Aorta (tissue), 5 donors: ENCODE measurements at places on chromosomes 1 and 21. TPM values are rescaled to one million over a fixed set of nuclear protein-coding genes. Genes with fewer than 3 reads are reported as not detected.

DNA sequence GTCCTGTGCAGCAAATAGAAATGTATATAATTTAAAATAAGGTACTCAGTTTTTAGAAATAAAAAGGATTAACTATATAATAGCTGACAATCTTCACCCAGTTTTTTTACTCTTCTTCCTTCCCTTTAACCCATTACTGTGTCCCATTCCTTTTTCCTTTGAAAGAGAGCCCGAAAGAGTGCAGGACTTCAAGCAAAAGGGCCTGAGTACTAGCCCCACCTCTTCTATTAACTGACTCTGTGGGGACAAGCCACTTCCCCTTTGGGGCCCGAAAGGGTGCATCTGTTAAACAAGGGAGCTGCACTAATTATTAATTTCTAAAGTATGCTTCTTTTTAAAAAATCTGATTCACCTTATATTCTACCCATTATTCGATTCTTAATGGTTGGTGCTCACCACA, 3.3 kb downstream of the USP24 start:
- no peak for DNase-seq

C1orf185 gene
- not detected for total RNA-seq

GRCh38 chr1:5238351-5239130, 584.1 kb downstream of the AJAP1 start:
- DNase-seq, result no peak

GPR37L1 gene
- not detected for total RNA-seq

DNA sequence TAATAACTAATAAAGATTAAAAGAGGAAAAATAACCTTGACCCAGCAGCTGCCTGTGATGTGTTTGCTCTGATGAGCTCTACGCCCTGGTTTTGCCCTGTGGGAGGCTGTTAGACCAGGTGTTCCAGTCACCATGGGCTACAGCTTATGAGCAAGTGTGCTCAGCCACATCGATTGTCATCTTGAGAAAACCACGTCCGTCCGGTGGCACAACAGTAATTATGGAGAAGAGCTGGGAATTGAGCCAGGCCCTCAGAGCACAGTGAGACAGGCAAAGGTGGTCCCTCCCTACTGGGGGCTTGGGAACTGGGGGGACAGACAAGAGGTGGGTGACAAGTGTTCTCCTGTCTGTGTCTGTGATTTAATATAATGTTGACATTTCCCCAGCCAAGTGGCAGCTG, 420.5 kb downstream of the MATN1 start:
- DNase-seq, result no peak

GRCh38 chr1:172815740-172816139, 156.8 kb downstream of the FASLG start:
- no peak for DNase-seq
